ENCODE measurements at places on chromosomes 5 and 9. TPM values are rescaled to one million over a fixed set of nuclear protein-coding genes. Genes with fewer than 3 reads are reported as not detected.
A peak's percentile ranks its signal among the peaks of the same experiment; 100 is the strongest.

Gene GPR150
- total RNA-seq: 0.22 TPM

- DNase-seq: peak; percentile 12
Observed at GRCh38 chr5:132639706-132640130, 18.3 kb upstream of the IL13 start.

GRCh38 chr9:109883623-109884022, 103.6 kb downstream of the PALM2AKAP2 start:
- no peak for DNase-seq

- no peak for DNase-seq
Observed at GRCh38 chr5:87109746-87110145, 157.9 kb upstream of the RASA1 start.

- no peak for DNase-seq
Observed at GRCh38 chr9:130518943-130519799, 60.2 kb upstream of the FUBP3 start.

DNA sequence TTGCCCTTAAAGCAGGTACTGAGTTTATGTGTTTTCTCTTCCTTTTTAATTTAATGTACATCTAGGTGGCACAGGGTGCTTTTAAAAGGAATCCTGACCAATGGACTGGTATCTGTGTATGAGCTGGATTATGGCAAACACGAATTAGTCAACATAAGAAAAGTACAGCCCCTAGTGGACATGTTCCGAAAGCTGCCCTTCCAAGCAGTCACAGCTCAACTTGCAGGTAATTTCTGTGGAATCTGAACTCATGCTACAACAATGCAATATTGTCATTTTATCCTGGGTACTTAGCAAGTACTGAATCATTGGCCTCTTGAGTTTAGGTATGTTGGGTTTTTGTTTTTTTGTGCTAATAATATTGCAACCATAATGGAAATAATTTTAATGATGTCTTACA, 14.4 kb upstream of the TMOD1 start:
- DNase-seq: peak; percentile 17

DNA sequence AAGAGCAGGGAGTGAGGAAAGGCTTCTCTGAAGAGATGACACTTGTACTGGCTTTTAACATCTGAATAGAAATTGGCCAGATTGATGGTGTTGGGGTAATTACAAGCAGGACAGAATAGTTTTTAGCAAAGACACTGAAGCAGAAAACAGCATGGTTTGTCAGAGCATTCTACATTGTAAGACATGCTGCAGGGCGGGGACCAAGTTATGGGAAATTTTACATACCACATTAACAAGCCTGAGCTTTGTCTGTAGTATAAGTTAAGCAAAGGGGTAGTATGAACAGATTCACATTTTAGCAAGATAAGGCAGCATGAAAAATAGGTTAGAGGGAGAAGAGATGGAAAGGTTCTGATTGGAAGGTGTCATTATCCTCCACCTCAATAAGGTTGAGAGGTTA, 66.5 kb downstream of the JMY start:
- DNase-seq: no peak

DNA sequence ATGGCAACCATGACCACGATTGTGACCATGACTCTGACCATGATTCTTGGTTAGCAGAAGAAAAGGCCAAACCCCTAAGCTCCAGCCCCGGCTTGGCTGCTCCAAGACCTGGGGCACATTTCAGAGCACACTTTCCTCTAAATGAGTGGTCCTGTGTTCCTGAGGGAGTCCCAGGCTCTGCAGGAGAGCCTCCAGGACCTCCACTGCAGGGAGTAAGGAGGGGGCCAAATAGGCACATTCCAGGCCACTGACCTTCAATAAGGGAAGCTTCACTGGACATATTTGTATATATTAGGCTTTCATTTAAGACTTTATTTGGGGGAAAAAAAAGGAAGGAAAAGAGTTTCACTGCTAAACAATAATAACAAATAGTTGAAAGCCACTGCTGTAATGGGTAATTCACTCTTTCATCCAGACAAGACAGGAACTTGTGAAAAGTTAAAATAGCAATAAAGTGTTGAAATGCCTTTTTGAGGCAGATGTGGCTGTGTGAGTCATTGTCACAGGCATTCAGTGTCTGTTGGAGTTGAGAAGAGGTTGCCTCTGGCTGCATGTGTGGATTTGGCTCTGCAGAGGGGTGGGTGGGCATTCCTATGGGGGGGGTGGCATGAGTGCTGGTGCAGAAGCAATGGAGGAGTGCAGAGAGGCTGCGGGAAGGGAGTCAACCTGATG, 63.9 kb upstream of the TGFBR1 start:
- peak; percentile 28 for DNase-seq

- no peak for DNase-seq
Observed at GRCh38 chr9:34651321-34651720, 664 bp upstream of the IL11RA start.

- DNase-seq: peak; percentile 35
Observed at GRCh38 chr5:128093368-128093767, 9.8 kb downstream of the SLC12A2 start.

DNA sequence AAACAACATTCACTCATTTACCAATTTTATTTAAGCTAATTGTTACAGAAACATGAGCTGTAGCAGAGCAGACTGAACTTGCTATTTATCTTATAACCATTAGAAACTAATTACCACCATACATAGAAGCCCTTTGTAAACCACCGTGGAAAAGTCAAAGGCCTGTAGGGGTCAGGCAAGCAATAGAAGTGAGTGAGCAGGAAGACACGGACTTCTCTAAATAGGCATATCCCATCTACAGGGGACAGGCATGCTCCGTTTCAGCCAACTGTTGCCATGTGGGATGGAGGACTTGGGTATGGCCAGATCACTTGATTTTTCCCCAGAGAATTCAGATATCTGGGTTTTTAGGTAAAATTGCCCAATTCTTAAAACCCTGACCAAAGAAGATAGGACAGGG, 44.8 kb downstream of the PRRC1 start:
- DNase-seq: peak; percentile 7

Gene TERT
- not detected for total RNA-seq

Gene PCDHGC4
- 0.79 TPM for total RNA-seq

Gene SH3RF2
- total RNA-seq: 0.22 TPM

Gene GLRA1
- total RNA-seq: not detected

- peak; percentile 12 for DNase-seq
Observed at GRCh38 chr9:69519470-69520240, 152.5 kb downstream of the APBA1 start.

All from lung microvascular endothelial cell (primary cell).